ENCODE measurements at places on chromosomes 13 and 19. TPM values are rescaled to one million over a fixed set of nuclear protein-coding genes. Genes with fewer than 3 reads are reported as not detected.

Gene CRB3
- not detected for total RNA-seq

Gene CRTC1
- 10.5 TPM for total RNA-seq

Gene ZIC2
- total RNA-seq, result not detected

Gene TEX26
- total RNA-seq, result 0.15 TPM

Gene NCCRP1
- total RNA-seq, result not detected

Gene PSG11
- not detected for total RNA-seq
